MG63 (cell line): ENCODE measurements at places on chromosomes 2 and 18.
A peak's percentile ranks its signal among the peaks of the same experiment; 100 is the strongest.

DNA sequence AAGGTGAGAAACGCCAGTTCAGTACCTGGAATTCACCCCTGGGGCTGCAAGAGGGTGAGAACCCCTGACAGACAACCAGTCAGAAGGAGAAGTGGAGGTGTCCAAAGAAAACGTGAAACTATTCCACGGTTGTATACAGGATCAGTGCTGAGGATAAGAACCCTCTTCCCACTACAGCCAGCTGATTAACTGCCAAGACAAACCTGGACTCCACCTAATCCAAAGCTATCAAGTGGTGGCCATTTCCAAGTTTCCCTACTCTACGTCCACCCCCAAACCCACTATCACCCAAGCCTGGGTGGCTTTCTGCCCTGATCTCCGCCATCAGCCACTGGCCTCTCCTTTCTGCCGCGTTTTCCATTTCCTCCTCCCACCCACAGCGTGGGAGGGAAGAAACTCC is 312.3 kb upstream of the ID2 start:
- no peak for DNase-seq

DNA sequence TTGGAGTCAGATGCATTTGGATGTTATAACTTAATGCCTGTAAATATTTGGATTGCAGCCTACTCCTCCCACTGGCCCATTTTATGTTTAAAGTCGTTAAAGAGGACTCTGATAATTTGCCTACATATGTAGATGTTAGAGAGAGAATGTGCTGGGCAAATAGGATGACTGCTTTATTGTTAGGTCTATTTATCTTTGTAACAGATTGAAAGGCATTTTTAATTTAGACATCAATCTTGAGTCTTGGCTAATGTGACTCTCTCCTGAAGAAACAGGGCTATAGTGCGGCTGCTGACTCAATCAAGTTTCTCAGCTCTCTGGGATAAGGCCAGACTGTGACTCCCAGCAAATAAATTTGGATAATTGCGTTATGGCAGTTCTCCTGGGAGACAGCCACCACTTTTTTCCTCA is 1101.4 kb downstream of the CBLN2 start:
- DNase-seq = peak; percentile 59

DNA sequence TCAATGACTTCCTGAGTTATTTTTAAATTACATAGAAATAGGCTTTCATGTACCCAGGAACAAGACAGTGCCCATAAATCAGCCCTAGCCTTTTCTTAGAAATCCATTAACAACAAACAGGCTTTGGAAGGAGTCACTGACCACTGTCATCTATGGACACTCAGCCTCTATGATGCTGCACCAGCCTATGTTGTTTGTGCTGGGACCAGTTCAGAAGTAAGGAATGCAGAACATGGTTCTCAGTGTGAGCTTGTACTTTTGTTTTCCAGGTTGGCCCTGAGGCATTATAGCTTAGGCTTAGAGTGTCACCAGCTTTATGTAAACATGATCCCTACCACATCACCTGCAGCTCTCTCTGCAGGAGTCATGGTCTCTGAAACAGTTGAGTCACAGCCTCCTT is 335.7 kb upstream of the CDH7 start:
- no peak for DNase-seq

DNA sequence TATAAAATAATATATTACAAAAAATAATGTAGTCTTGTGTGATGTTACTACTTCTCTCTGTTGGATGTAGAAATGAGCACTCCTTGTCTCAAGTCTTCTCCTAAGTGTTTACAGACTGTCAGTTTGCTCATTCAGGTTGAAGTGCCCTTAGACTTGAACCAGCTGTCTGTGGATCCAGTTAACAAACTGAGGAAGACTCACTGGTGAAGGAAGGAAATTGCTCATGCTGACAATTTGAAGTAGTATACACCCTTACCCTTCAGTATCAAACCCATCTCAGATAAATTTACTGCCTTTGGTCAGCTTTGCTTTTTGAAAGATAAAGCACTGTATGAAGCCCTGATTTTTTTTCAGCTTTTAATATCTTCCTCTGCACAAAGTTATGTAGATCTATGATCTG is 854.2 kb upstream of the ZEB2 start:
- no peak for DNase-seq

DNA sequence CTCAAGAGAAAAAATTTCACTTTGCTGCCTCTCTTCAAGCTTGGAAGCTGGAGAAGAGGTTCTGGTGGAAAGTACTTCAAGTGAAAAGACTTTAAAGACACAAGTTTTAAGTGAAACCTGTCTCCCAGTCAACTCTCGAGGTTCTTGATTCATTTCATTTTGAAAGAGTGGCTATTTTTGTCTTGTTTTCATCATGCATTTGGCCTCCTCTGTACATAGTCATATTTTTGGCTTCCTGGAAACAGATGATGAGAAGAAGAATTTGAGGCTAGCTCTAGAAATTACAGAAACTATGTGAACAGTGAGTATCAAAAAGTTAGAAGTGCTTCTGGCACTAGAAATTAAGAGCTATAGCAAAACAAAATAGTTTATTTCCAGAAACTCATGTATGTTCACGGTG is 124.8 kb downstream of the DTNA start:
- no peak for DNase-seq

DNA sequence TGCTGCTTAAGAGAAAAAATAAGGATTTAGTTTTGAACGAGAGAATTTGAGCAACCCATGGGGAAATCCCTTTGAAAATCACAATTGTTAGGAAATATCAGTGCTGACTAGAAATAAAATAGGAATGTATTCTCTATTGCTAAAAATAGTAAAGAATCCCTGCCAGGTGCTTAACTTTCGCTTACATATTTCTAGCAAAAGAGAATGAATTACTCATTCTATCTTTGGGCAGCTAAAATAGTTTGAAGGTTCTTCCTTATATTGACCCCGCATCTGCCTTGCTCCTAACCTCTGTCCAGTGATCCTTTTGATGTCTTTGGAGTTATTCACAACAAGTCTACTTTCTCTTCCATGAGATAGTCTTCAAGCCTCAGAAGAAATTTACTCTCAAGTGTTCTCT is 103.8 kb downstream of the PLCL1 start:
- no peak for DNase-seq

DNA sequence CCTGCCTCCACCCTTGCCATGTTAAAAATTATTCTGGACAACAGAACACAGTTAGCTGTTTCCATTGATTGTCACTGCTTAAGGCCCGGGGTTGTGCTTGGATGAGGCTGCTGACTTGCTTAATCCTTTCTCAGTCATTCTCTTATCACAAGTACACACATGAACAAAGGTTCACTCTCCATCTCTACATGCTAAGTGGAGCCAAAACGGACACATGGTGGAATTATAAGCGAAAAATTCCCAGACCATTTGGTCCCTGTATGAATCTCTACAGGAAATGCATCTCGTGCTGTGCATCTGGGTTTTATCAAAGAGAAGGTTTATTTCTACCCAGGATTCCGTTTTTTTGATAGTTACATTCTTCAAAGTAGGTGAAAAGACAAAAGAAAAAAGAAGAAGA is 177.5 kb upstream of the ETAA1 start:
- DNase-seq = no peak

DNA sequence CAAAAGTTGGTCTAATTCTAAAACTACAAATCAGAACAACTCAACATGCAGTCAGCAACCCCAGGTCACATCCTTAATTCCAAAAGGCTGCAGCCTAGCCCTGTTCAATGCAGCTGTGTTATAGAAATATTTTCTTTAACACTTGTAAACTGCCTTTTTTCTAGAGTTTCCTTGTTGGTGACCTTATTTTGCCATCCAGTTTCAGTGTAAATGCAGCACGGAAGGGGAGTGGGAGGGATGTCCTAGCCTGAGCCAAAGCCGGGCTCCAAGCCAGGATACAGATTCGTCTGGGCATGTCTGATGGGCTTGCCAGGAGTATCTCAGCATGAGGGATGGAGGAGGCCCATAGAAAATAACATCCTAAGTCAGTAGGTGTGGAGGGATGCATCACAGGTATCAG is 17.7 kb upstream of the SP3 start:
- DNase-seq = peak; percentile 90

DNA sequence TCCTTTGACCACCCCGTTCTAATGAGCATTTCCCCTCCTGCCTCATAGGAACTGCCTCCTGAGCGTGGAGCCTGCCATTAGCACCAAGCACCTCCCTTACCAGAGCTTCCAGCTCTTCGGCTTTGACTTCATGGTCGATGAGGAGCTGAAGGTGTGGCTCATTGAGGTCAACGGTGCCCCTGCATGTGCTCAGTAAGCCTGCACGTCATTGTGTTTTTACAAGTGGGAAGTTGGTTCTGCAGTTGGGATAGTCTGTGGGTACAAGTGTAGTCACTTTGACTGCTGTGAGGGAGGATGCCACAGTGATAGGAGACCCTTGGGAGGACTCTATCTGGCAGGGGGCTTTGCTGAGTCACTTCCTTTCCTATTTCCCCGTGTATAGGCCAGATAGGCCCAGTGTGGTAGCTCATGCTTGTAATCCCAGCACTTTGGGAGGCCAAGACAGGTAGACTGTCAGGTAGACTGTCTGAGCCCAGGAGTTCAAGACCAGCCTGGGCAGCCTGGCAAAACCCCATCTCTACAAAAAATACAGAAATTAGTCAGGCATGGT is 22.0 kb upstream of the POLR1B start:
- DNase-seq = no peak

DNA sequence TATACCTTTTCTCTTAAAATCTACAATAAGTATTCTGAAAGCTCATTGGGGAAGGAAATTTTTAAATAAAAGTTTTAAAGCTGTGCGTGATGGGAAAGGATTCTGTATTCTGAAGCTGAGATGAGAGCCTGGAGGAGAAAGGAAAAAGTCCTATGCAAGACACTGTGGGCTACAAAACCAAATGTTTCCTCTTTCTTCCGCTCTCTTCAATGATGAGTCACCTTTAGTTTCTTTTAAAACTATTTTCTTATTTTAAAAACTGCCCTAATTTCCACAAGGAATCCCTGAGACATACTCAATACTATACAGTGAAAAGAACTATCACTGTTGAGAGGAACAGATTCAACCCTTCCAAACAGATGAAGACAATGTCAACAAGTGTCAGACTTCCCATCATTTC is 87.4 kb downstream of the INO80D start:
- no peak for DNase-seq

GRCh38 chr2:84796798-84797197 is 84.1 kb downstream of the TRABD2A start:
- no peak for DNase-seq

- no peak for DNase-seq
Observed at GRCh38 chr2:18498531-18498930, 61.9 kb downstream of the RDH14 start.

- DNase-seq = no peak
Observed at GRCh38 chr2:25201265-25201664, 32.9 kb upstream of the POMC start.

GRCh38 chr2:55001716-55002115 is 48.5 kb downstream of the RTN4 start:
- no peak for DNase-seq

DNA sequence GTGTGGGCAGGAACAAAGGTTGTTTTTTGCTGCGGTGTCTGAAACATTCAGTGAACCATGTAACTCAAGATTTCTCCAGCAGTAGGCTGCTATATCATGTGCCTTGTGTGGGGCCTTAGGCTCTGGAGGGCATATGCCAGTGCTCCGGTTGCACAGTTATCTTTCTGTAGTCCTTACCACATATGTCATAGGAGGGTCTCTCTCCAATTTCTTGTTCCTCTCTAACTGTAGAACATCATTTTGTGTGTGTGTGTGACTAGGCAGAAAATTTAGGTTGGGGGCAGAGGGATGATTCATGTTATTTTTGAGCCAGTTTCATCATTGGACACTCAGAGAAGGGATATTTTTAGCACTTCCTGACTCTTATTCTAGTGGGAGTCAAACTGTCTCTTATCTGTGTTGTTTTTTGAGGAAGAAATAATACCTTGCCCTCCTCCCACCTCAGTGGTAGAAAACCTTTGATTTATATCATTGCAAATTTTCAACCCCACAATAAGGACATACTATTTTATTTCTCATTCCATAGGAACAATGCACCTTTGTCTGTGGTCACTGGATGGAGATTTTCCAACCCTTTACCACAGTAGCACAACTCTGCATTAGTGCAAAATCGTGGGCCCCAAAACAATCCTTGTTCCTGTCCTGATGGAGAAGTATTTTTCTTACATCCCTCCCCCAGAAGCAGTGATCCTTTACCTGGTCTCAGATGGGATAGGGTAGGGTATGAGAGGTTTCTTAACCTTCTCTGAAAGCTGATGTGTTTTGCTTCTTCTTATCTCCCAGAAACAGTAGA is 113.9 kb downstream of the CCDC74A start:
- DNase-seq = no peak

DNA sequence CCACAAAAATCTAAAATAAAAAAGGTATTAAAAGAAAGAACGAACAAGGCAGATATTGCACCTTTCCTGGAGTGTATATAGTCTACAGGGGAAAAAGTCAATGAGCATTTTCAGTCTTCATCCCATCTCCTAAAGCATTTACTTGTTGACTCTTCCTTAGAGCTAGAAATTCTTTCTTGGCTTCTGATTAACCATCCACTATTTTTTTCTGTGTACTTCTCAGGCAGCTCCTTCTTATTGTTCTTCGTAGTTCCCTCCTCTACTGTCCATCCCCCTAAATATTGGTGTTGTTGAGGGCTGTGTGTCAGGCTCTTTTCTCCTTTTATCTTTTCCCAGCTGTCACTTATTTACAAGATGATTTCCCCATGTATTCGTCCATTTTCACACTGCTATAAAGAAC is 3.5 kb upstream of the LAPTM4A start:
- no peak for DNase-seq

DNA sequence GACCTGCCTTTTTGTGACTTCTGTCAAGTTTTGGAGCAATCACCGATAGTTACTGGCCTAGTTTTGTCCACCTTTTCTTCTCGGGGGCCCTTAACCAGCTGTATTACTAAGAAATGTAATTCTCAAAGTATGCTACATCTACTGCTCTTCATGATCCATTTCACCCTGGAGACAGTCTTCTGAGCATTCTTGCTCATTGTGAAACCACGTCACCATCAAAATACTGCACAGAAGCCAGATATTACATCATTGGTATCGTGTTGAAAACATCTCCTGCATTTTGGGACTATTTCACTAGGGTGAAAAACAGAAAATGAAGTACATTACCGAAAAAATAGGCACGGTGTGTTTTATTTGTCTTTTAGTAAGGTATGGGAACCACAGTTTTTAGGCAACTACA is 11.7 kb downstream of the LYPD6B start:
- DNase-seq = no peak

DNA sequence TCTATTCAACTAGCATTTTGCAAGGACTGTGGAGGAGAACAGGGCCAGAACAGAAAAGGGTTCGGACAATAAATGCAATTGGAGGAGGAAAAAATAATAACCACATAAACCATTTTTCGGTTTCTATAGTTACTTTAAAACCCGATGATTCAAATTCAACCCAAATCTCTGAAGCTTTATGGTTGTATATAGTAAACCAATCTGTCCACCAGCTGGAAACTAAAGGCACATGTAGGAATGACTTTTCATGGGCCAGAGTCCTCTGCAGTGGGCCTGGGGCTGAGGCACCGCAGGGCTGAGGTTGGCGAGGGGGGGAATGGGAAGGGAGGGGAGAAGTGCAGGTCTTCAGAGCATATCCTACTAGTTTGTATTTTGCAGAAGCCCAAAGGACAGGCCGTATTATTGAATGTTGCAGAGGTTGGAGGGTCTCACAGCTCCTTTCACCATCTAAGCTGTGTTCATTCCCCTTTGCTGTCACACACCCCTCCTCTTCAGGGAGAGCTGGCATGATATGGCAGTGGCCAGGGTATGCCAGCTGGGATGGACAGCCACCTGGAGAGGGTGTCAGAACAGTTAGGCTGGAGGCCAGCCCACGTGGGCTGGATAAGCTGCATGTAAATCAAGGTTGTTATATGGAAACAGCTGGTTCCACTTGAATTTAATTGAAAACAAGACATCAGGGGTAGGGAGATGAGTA is 267.1 kb downstream of the PRKCE start:
- DNase-seq = no peak
